LHCN-M2 (cell line): ENCODE measurements at places on chromosomes 2 and 18. TPM values are rescaled to one million over a fixed set of nuclear protein-coding genes. Genes with fewer than 3 reads are reported as not detected.

DNA sequence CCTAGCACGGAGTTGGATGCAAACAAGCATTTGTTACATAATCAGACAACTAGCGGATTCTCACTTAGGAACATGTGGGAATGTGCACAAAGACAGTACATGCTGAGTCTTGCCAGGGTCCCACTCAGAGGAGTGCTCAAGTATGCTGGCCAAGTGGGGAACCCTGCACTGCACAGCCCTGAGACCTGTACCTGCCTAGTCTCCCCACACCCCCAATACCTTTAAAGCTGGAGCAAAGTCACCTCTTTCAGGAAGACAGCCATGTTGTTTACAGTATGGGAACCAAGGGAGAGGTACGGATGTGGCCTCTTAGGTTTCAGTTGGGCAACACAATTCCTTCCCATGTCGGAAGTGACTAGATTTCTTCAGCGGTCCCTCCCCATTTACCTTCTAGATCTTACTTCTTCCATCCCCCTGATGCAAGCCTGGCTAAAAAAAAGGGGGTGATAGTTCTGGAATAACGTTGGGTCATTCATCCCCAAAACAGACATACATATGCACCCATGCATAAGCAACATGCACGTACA, 10.7 kb downstream of the CXCR1 start:
- no peak for DNase-seq

PDE1A gene
- 3.1 and 3.5 TPM in 2 replicates for total RNA-seq

ARHGEF33 gene
- total RNA-seq = 0.06 and 0.57 TPM in 2 replicates

GALR1 gene
- not detected in 2 replicates for total RNA-seq

GRCh38 chr2:187708272-187708671, 154.0 kb upstream of the TFPI start:
- no peak for DNase-seq

- peak; percentile 38 for DNase-seq
These were observed 86.0 kb downstream of the DTNB start for GRCh38 chr2:25587361-25587760.

CYP27A1 gene
- total RNA-seq = 6.1 TPM in 2 replicates

- DNase-seq = no peak
These were observed 5.4 kb downstream of the ARHGAP28 start for GRCh38 chr18:6734726-6735430.

RAB6C gene
- total RNA-seq = not detected in 2 replicates

- DNase-seq = no peak
These were observed 531.8 kb upstream of the ID2 start for GRCh38 chr2:8149985-8150539.

GRCh38 chr18:22233266-22233665, 63.9 kb downstream of the GATA6 start:
- no peak for DNase-seq

DNA sequence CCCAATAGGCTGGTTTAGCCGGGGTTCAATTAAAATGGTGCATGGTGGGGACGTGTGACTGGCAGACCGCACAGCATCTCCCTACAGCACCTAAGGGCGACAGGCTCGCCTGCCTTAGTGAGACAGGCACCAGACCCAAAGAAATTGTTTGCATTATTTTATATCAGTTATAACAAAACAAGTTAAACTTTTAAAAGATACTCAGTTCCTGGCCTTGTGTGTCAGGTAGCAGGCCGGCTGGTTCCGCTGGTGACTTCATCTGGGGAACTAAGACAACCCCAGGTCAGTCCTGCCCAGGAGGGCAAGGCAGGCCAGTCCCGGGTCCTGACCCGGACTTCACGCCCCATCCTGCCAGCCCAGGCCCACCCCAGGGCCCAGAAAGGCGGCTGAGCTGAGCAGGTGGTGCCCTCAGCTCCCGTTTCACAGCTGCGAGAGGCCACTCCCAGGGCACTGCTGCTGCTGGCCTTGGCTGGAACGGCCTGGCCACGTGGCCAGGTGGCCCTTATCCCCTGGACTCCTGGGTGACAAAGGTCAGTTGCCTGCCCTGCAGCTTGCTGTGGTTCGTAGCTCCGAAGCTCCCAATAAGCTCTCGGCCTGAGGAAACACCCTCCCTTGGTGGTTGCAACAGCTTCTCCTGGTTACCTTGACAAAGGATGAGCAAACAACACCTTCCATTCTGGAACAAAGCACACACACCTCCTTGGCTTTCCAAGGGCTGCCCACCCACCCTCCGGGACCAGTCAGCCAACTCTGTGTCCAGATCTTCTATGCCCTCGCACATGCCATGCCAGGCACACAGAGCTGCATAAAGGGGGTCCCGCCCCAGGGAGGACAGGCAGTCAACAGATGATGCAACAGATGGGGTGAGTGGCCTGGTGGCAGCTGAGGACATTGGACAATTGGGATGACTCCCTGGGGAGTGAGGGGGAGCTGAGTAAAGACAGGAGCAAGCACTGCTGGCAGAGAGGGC, 11.3 kb upstream of the AGXT start:
- no peak for DNase-seq
